Ureter (tissue), 1 donor: ENCODE measurements at places on chromosomes 6 and 20. TPM values are rescaled to one million over a fixed set of nuclear protein-coding genes. Genes with fewer than 3 reads are reported as not detected.

CDC5L gene
- 22.1 TPM for total RNA-seq

MGME1 gene
- total RNA-seq: 15.1 TPM

HLA-DPA1 gene
- total RNA-seq: 145 TPM

PROKR2 gene
- not detected for total RNA-seq

KLHDC3 gene
- total RNA-seq: 40.3 TPM

EPB41L1 gene
- 165 TPM for total RNA-seq

DDO gene
- 0.42 TPM for total RNA-seq

TSPO2 gene
- not detected for total RNA-seq

HLA-DOA gene
- 25.6 TPM for total RNA-seq

HCK gene
- 6.1 TPM for total RNA-seq

TRERF1 gene
- total RNA-seq: 24.7 TPM

THBD gene
- total RNA-seq: 35.4 TPM

ALDH5A1 gene
- 39.6 TPM for total RNA-seq

SIRPD gene
- not detected for total RNA-seq

ZCCHC3 gene
- 16.0 TPM for total RNA-seq

ABRACL gene
- total RNA-seq: 42.1 TPM

ANGPT4 gene
- total RNA-seq: 0.99 TPM

PSORS1C1 gene
- total RNA-seq: 0.10 TPM

PLA2G7 gene
- 4.6 TPM for total RNA-seq
